ENCODE measurements at places on chromosomes 6 and 20. TPM values are rescaled to one million over a fixed set of nuclear protein-coding genes. Genes with fewer than 3 reads are reported as not detected.

- no peak for DNase-seq
- no peak overlapping the region for H3K4me3 ChIP-seq
- H3K27ac ChIP-seq = no peak overlapping the region
- no peaks in the 10 kb centered on the region for H3K27me3 ChIP-seq
- no peaks in the 10 kb centered on the region for H3K36me3 ChIP-seq
Observed at GRCh38 chr20:14117768-14118167, 122.5 kb downstream of the MACROD2 start.

GRCh38 chr6:150732765-150733539 lies 132.6 kb upstream of the MTHFD1L start:
- no peaks in the 10 kb centered on the region for H3K36me3 ChIP-seq
- H3K27me3 ChIP-seq = no peaks in the 10 kb centered on the region
- H3K4me1 ChIP-seq = no peaks in the 10 kb centered on the region

GRCh38 chr6:170290296-170291128 lies at the start of gene DLL1:
TSS of gene DLL1 (minus strand) at chr6:170291078. CDS start at chr6:170290139, 939 bp downstream.
- H3K4me1 ChIP-seq = peaks cover 40% of the 10 kb centered on the region
- H3K36me3 ChIP-seq = peaks cover 2% of the 10 kb centered on the region
- peak within 1 kb of the TSS; percentile 74 for H3K4me3 ChIP-seq
- peaks cover 40% of the 10 kb centered on the region for H3K27me3 ChIP-seq
- DNase-seq = peak; percentile 55

GRCh38 chr6:34172961-34173775 lies 27.3 kb upstream of the GRM4 start:
- no peaks in the 10 kb centered on the region for H3K27me3 ChIP-seq
- H3K27ac ChIP-seq = no peak overlapping the region
- H3K36me3 ChIP-seq = no peaks in the 10 kb centered on the region
- no peak for DNase-seq
- H3K4me1 ChIP-seq = peaks cover 2% of the 10 kb centered on the region

GRCh38 chr6:133889557-133890403 lies 867 bp downstream of the TCF21 start:
- no peaks in the 10 kb centered on the region for H3K36me3 ChIP-seq
- no peak overlapping the region for H3K27ac ChIP-seq
- H3K27me3 ChIP-seq = peaks cover 74% of the 10 kb centered on the region
- H3K4me3 ChIP-seq = no peak overlapping the region
- DNase-seq = peak; percentile 26

DNA sequence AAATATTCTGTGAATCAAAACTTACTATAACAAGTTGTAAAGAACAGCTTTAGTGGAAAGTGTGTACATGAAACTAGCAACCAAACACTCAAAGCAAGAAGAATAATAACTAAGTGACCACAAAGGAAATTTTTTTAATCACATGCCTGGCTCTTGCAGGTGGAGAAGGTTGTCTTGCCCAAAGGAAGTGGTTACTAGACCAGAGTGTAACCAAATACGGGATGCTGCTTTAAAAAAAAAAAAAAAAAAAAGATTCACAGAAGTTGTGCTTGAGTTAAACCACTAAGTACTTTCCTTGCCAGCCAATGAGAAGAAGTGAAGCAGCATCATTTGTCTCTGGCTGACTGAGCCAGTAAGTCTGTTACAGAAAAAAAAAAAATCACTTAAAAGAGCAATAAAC lies 19.1 kb upstream of the HLA-DQB1 start:
- DNase-seq = peak; percentile 34
- H3K27ac ChIP-seq = peak overlapping the region; percentile 36
- H3K4me3 ChIP-seq = peak overlapping the region; percentile 26
- no peaks in the 10 kb centered on the region for H3K36me3 ChIP-seq
- peaks cover 26% of the 10 kb centered on the region for H3K4me1 ChIP-seq
- H3K27me3 ChIP-seq = peaks cover 3% of the 10 kb centered on the region

GRCh38 chr6:43963877-43964658 lies 163.2 kb downstream of the MRPL14 start:
- no peak overlapping the region for H3K27ac ChIP-seq
- peaks cover 9% of the 10 kb centered on the region for H3K27me3 ChIP-seq
- DNase-seq = no peak
- no peaks in the 10 kb centered on the region for H3K4me1 ChIP-seq
- H3K36me3 ChIP-seq = no peaks in the 10 kb centered on the region

GRCh38 chr6:41103847-41104246 lies 31.1 kb downstream of the NFYA start:
- peaks cover 22% of the 10 kb centered on the region for H3K36me3 ChIP-seq
- H3K27ac ChIP-seq = no peak overlapping the region
- DNase-seq = no peak
- H3K4me1 ChIP-seq = peaks cover 4% of the 10 kb centered on the region
- no peak overlapping the region for H3K4me3 ChIP-seq
- no peaks in the 10 kb centered on the region for H3K27me3 ChIP-seq

DNA sequence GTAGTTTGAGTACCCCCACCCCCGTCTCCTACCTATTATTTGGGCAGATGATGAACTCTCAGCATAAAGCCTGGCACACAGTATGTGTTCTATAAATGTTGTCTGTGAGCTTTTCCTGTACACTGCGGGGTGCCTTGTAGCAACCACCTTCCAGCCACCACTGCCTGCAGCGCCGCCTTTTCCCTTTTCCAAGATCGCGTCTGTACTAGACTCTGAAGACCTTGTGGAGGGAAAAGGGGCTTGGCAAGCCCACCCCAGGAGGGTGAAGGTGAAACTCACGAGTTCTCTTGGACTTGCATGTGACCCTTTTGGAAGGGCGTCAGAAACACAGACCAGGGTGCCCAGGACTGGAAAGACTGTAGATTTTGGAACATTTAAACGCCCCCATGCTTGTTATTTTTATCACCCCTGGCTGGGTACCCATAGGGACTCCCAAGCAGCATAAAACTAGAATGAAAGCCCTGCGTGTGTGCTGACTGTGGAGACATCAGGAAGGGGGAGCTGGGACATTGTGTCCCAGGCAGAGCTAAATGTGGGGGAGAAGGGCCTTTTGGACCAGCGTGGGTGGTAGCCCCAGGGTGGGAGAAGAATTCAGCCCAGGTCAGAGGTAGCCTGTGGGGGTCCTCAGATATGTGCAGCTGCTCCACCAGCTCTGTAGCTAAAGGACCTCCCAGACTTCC lies 8.3 kb downstream of the BAK1 start:
- H3K4me3 ChIP-seq = peak overlapping the region; percentile 82
- peaks cover 30% of the 10 kb centered on the region for H3K36me3 ChIP-seq
- H3K27ac ChIP-seq = peak overlapping the region; percentile 100

- H3K4me3 ChIP-seq = no peak overlapping the region
- no peak for DNase-seq
- H3K4me1 ChIP-seq = no peaks in the 10 kb centered on the region
- no peak overlapping the region for H3K27ac ChIP-seq
- H3K27me3 ChIP-seq = no peaks in the 10 kb centered on the region
Observed at GRCh38 chr6:10791673-10792072, 44.1 kb downstream of the TMEM14B start.

DNA sequence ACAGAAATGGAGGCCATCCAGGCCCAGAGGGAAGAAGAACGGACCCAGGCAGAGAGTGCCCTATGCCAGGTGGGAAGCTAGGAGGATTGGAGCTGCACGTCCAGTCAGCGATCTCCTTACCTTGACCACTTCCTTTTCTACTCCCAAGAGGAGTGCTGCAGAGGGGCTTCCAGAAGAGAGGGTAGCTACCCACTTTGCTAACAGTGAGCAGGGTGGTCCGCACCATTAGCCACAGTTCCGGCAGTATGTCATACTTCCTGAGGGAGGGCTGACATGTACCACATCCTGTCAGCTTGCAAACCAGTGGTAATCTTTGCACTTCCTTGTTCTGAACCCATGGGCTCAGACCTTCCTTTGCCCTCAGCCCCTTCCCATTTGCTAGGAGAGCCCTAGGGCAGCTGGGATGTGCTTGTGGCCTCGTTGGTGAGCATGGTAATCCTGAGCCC lies 35.4 kb downstream of the CEP250 start:
- peaks cover 44% of the 10 kb centered on the region for H3K4me1 ChIP-seq
- H3K36me3 ChIP-seq = peaks cover 57% of the 10 kb centered on the region
- H3K27ac ChIP-seq = peak overlapping the region; percentile 100
- H3K27me3 ChIP-seq = no peaks in the 10 kb centered on the region
- peak; percentile 80 for DNase-seq

DNA sequence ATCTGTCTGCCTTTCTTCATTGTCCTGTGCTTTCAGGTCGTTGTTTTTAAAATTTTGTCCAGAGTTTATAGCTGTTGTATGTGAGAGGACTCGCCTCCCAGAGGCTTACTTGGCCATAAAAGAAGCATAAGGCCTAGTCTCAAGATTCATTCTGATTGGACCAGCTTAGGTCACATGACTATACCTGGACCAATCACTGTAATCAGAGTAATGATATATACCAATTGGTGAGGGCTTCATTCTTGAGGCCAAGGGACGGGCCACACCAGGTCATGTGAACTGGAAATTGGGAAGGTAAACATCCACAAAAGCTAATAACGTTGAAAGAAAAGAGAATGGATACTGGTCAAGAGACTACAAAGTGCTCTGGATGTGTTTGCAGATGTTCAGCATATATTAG lies 141.4 kb upstream of the SULF2 start:
- no peak overlapping the region for H3K27ac ChIP-seq
- no peak for DNase-seq
- no peak overlapping the region for H3K4me3 ChIP-seq
- peaks cover 7% of the 10 kb centered on the region for H3K27me3 ChIP-seq

- H3K4me3 ChIP-seq = no peak overlapping the region
- DNase-seq = no peak
Observed at GRCh38 chr20:18031050-18031449, 26.7 kb downstream of the OVOL2 start.

DNA sequence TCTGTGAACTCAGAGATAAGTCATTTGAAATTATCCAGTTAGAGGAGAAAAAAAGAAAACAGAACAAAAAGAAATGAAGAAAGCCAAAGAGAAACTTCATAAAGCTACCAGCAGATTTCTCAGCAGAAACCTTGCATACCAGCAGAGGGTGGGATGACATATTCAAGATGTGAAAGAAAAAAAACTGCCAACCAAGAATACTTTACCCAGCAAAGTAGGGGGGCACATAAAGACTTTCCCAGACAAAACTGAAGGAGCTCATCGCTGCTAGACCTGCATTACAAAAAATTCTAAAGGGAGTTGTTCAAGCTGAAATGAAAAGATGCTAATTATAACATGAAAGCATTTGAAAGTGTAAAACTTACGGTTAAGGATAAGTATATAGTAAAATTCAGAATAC lies 246.3 kb downstream of the FNDC1 start:
- H3K27ac ChIP-seq = no peak overlapping the region
- H3K36me3 ChIP-seq = no peaks in the 10 kb centered on the region
- DNase-seq = no peak

DNA sequence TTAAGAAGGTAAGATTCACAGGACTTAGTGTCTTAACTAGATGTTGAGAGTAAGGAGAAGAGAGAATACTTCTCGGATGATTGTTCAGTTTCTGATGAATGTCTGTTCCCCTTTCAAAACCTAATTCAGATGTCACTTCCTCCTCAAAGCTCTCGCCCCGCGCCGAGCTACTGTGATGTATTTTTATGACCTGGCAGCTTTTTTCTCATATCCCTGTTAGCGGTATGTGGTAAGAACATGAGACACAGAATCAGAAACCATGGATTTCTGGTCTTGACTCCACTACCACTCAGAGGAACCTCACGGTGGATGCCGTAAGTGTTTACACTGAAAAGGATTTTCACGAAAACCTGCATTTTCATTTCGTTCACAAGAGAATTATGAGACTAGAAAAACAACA lies 48.4 kb downstream of the CEP43 start:
- H3K4me3 ChIP-seq = peak overlapping the region; percentile 41
- H3K4me1 ChIP-seq = peaks cover 29% of the 10 kb centered on the region
- H3K36me3 ChIP-seq = peaks cover under 1% of the 10 kb centered on the region
- peak; percentile 80 for DNase-seq
- H3K27ac ChIP-seq = peak overlapping the region; percentile 84

DNA sequence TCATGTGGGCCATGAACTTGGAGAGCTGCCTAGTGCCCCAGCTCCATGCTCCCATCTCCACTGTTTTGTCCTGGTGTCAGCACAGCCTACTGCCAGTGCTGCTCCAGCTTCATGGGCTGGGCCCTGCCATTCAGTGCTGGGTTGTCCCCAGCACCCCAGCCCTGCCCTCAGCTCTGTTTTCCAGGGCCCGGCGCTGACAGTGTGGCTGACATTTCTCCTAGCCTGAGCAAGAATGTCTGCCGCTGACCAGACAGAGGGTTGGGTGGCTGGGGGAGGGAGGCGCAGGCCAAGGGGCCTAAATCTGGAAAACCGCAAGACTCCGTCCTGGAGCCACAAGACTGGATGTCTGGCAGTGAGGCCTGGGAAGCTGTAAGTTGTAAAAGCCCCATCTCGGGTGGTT lies 78.9 kb downstream of the DHX35 start:
- H3K4me3 ChIP-seq = no peak overlapping the region
- H3K36me3 ChIP-seq = peaks cover 7% of the 10 kb centered on the region
- no peaks in the 10 kb centered on the region for H3K4me1 ChIP-seq
- no peak overlapping the region for H3K27ac ChIP-seq
- H3K27me3 ChIP-seq = no peaks in the 10 kb centered on the region

- DNase-seq = no peak
- H3K27ac ChIP-seq = peak overlapping the region; percentile 59
- no peaks in the 10 kb centered on the region for H3K27me3 ChIP-seq
- H3K36me3 ChIP-seq = peaks cover 40% of the 10 kb centered on the region
Observed at GRCh38 chr6:16432075-16433032, 194.0 kb downstream of the GMPR start.

- no peaks in the 10 kb centered on the region for H3K27me3 ChIP-seq
- no peaks in the 10 kb centered on the region for H3K36me3 ChIP-seq
- H3K4me1 ChIP-seq = peaks cover 3% of the 10 kb centered on the region
- H3K4me3 ChIP-seq = no peak overlapping the region
- peak; percentile 88 for DNase-seq
Observed at GRCh38 chr6:24583463-24584381, 62.3 kb downstream of the KIAA0319 start.

GRCh38 chr6:42692137-42692911 lies 30.1 kb downstream of the PRPH2 start:
- H3K4me3 ChIP-seq = no peak overlapping the region
- H3K4me1 ChIP-seq = peaks cover 38% of the 10 kb centered on the region
- peaks cover 52% of the 10 kb centered on the region for H3K36me3 ChIP-seq
- H3K27ac ChIP-seq = peak overlapping the region; percentile 93
- H3K27me3 ChIP-seq = no peaks in the 10 kb centered on the region

DNA sequence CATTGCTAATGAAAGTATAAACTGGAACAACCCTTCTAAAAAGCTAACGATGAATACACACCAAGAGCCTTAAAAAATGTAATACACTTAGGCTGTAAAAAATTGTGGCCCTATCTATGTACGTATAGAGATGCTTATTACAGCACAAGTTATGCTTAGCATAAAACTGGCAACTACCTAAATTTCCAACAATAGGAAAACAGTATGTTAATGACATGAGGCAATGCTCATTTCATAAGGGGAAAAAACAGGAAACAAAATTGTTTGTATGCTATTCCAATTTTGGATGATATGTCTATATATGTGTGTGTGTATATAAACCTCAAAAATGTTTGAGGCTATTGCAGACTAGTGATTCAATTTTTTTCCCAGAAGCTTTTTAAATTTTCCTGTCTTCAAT lies 82.5 kb downstream of the DTNBP1 start:
- H3K4me3 ChIP-seq = no peak overlapping the region
- no peaks in the 10 kb centered on the region for H3K27me3 ChIP-seq
- no peak overlapping the region for H3K27ac ChIP-seq
- peaks cover 11% of the 10 kb centered on the region for H3K36me3 ChIP-seq
- no peak for DNase-seq

Gene LY6G6F
- not detected for total RNA-seq

Gene VPS52
- total RNA-seq = 34.3 TPM

Gene SLC22A2
- not detected for total RNA-seq

Gene PRR3
- total RNA-seq = 24.6 TPM
